ENCODE measurements at places on chromosomes 7 and 10.

GRCh38 chr10:55943403-55943802 lies 417.7 kb downstream of the ZWINT start:
- no peak for DNase-seq

GRCh38 chr7:3138997-3139396 lies 95.3 kb upstream of the CARD11 start:
- DNase-seq = peak; percentile 62

- no peak for DNase-seq
Observed at GRCh38 chr7:39075210-39075609, 97.5 kb downstream of the POU6F2 start.

DNA sequence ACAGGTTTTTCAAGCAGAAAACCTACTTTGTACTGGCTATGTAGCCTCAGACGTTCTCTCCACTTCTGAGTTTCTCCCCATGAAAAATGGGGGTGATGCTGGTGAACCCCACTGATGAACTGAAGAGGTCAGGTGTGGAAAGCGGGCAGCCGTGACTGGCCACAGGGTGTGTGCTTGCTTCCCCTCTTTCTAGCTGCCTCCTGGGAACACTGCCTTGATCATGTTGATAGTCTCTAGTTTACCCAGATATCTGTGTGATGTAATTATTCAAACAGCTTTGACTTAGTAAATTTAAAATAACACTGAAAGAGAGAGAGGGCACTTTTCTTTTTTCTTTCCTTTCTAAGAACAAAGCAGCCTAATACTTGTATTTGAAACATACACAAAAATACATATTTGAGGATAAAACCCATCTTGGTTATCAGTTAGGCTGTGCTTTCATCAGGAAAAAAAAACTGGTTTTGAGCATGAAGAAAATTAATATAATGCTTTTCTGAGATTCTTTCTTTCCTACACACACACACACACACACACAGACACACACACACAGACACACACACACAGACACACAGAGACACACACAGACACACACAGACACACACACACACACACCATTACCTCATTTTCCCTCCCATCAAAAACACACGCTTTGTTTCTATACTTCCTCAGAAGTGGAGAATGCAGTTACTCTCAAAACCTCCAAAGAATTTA lies 76.7 kb downstream of the MACC1 start:
- DNase-seq = no peak

GRCh38 chr10:7000061-7000460 lies 410.8 kb downstream of the SFMBT2 start:
- DNase-seq = no peak

DNA sequence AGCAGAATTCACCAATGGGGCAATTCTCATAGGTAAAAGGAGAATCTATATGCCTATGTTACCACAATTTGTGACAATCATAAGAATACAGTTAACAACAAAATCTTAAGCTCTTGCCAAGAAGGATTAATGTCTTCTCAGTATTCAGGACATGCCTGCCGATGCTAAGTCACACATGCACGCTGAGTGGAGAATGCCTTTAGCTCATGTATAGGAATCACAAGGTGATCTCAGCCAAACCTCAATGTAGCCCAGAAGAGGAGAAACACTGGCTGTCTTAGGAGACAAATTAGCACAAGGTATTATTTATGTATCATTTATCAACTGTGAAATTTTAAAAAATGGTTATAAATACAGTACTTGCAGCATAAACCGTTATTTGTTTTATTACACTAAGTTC lies 2.7 kb downstream of the HTR7 start:
- no peak for DNase-seq

GRCh38 chr10:3525832-3526449 lies 259.1 kb downstream of the KLF6 start:
- peak; percentile 48 for DNase-seq

DNA sequence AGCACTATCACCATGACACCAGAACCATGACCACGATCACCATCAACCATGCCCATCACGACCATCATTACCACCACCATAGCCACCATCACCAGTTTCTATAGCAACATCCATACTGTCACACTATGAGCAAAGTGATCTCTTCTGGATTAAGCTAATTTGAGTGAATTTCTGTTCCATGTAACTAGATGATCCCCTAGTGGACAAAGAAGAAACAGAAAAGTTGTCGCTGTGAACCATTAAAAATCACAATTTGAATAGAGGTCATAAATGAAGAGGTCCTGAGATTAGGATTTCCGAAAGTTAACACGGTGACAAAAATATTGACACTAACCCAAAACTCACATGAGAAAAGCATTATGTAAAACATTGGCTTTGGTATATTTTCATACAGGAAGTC lies 77.6 kb downstream of the CLRN3 start:
- peak; percentile 2 for DNase-seq

Data from inflammatory macrophage treated with lipopolysaccharide for 4 hours (primary cell).